Activated CD8-positive, alpha-beta memory T cell treated with anti-CD3 and anti-CD28 coated beads for 1 hour (primary cell): ENCODE measurements at places on chromosomes 3 and 15.

DNA sequence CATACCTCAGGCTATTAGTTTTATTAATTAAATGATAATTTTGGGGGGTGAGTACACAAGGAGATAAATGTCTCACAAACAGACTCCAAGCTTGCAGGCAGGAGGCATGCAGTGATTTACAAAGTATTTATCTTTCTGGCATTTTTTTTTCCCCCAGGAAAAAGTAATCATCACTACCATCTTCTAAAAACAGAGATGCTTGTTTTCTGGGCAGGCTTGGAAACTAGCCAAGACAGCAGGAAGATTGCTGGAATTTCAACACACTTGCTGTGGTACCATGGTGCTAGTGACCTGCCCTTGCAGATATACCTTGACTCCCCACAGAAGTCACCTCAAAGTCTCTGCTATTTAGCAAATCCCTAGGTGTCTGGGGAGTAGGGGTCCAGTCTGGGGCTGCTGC is 732.8 kb upstream of the CFAP20DC start:
- no peak for DNase-seq

GRCh38 chr15:34435658-34436057 is 1.9 kb downstream of the GOLGA8A start:
- no peak for DNase-seq

GRCh38 chr3:295166-295565 is 98.6 kb downstream of the CHL1 start:
- no peak for DNase-seq

DNA sequence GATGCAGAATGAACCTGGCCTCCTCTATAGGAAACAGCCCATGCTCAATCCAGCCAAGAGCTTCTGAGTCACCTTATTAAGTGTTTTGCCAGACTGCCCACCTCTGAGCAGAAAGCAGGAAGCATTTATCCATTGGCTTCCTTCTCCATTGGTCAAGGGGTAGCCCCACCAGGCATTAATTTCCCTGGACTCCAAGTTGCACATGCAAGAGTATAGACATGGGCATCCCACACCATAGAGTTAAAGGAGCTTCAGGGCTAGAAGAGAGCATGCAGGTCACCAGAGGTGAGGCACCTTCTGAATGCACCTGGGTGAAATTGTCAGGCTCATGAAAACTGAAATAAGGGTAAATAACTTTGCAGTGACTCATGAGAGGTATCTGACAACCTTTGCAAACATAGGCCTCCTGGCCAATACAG is 230.8 kb upstream of the STAC start:
- no peak for DNase-seq

GRCh38 chr3:141505166-141505565 is 18.3 kb downstream of the RASA2 start:
- no peak for DNase-seq

GRCh38 chr3:194285024-194285849 is 65.9 kb downstream of the CPN2 start:
- DNase-seq, result no peak

GRCh38 chr3:120057626-120058025 is 36.6 kb downstream of the GSK3B start:
- DNase-seq, result no peak

- DNase-seq, result no peak
Measured at GRCh38 chr3:179098388-179099077, 26.9 kb upstream of the ZMAT3 start.

- DNase-seq, result no peak
Measured at GRCh38 chr3:42371776-42372175, 38.6 kb downstream of the LYZL4 start.

- DNase-seq, result no peak
Measured at GRCh38 chr3:42752441-42752840, 20.6 kb downstream of the CCDC13 start.

DNA sequence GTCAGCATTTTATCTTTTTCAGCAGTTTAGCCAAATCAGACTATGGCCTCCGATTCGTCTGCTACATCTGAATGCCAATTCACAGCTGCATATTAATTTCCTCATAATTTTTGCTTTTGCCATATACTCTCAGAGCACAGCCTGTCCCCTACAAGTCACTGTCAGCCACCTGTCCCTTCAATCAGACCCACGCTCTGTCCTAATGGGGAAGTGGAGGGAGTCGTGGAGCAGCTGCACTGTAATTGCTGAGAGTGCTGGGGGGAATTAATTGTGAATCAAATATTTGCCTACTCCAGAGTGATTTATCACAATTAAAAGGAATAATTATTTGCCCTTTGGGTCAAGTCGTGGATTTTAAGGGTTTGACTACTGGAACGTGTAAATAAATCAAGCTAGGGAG is 75.5 kb downstream of the EBLN2 start:
- no peak for DNase-seq

DNA sequence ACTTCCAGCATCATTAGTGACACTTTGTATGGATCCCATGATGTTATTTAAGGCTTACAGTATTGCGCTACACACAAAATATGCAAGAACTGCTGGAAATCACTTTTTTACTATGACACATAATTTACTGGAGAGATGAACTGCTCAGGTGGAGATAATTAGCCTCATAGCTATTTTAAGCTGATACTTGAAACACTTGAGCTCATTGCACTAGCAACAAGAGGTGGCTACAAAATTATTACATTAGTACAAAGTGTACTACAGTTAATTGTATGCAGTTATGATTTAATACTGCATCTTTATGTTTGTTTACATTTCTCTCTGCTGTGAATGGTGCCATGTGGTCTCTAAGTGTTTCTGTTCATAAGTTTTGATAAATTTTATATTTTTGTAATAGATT is 6.5 kb upstream of the LZTFL1 start:
- no peak for DNase-seq

- DNase-seq, result no peak
Measured at GRCh38 chr3:53674582-53674981, 171.6 kb downstream of the CHDH start.

- DNase-seq, result no peak
Measured at GRCh38 chr3:81426826-81427577, 334.4 kb downstream of the GBE1 start.

DNA sequence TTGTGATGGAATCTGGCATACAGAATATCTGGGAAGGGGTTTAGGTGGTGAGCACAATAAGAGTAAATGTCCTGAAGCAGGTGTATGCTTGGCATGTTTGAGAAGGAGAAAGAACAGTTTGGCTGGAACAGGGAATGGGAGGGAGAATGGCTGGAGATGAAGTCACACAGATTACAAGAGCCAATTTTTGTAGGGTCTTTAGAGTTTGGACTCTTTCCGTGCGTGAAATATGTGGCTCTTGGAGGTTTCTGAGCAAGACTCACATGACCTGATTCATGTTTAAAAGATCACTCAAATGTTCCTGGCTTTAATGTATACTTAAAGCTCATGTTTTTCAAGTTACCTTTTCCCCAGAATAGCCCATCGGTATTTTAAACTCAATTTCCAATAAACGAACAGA is 32.8 kb downstream of the SPRED1 start:
- no peak for DNase-seq

GRCh38 chr3:156132313-156132712 is 11.9 kb downstream of the KCNAB1 start:
- no peak for DNase-seq

DNA sequence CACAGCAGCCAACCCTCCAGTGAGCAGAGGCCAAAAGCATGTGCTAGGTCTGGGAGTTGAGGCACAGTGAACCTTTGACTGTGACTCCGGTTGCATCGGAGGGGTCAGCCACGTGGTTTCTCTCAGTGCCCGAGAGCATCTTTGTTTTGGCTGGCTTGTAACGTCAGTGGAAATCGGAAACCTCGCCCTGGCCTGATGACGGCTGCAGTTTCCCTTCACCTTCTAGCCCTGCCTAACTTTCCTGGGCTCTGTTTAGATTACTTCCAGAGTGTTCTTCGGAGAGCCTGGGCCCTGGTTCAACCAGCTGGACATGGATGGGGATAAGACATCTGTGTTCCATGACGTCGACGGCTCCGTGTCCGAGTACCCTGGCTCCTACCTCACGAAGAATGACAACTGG is 56.6 kb downstream of the MESD start:
- DNase-seq, result no peak

- DNase-seq, result no peak
Measured at GRCh38 chr3:33908250-33908851, 109.9 kb downstream of the PDCD6IP start.

- DNase-seq, result no peak
Measured at GRCh38 chr15:77329202-77329601, 90.7 kb downstream of the PEAK1 start.

DNA sequence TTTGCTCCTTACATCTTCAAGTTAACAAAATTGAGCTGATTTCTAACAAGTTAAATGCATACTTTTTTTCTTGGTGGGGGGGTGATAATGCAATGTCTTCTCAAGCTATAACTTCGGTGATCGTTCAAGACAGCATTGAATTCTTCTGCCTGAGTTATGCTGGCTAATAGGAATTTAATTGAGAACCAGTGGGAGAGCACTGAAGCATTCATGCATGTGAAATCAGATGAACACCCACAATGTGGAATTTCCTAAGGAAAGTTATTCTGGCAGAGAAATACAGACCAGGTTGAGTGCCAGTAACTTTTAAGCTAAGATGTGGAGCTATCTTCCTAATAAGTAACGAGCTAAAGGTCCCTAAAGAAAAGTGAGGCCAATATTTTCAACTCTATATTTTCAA is 3.0 kb downstream of the SPATA16 start:
- DNase-seq, result no peak

GRCh38 chr3:107598926-107599771 is 76.4 kb downstream of the BBX start:
- no peak for DNase-seq

DNA sequence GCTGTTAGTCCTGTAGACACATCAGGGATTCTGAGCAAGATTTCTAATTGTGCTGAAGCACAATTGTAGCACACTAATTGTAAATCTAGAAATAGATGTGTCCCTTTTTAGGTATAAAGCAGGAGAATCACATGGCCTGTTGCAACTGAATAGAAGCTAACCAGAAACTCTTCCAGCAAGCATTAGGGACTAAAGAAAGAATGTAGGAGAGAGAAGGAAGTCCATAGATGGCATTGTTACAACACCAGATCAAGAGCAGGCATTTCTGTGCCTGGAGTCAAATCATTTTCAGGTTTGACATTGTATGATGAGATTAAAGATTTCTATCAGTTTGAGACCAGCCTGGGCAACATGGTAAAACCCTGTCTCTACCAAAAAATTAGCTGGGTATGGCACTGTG is 27.4 kb downstream of the CALML4 start:
- no peak for DNase-seq

- no peak for DNase-seq
Measured at GRCh38 chr3:61948699-61949305, 387.4 kb downstream of the PTPRG start.

- DNase-seq, result no peak
Measured at GRCh38 chr15:64398575-64398974, 10.9 kb downstream of the TRIP4 start.
